Activated CD4-positive, CD25-positive, alpha-beta regulatory T cell (primary cell): ENCODE measurements at places on chromosomes 6 and 20.
A peak's percentile ranks its signal among the peaks of the same experiment; 100 is the strongest.

GRCh38 chr20:54692168-54692887 lies 216.9 kb downstream of the DOK5 start:
- no peak for DNase-seq

- DNase-seq: no peak
Measured at GRCh38 chr6:34575326-34575725, 19.2 kb upstream of the SPDEF start.

DNA sequence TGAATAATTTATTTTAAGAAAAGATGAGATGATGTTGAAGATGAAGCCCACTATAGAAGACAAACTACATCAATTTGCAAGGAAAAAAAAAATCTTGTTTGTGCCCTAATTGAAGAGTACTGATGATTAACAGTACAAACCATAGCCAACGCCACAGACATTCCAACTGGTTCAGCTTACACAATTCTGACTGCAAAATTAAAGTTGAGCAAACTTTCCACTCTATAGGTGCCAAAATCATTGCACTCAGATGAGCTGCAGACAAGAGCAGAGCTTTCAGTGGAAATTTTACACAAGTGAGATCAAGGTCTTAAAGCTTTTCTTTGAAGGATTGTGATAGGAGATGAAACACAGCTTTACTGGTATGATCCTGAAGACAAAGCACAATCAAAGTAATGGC lies 85.3 kb downstream of the OGFRL1 start:
- no peak for DNase-seq

DNA sequence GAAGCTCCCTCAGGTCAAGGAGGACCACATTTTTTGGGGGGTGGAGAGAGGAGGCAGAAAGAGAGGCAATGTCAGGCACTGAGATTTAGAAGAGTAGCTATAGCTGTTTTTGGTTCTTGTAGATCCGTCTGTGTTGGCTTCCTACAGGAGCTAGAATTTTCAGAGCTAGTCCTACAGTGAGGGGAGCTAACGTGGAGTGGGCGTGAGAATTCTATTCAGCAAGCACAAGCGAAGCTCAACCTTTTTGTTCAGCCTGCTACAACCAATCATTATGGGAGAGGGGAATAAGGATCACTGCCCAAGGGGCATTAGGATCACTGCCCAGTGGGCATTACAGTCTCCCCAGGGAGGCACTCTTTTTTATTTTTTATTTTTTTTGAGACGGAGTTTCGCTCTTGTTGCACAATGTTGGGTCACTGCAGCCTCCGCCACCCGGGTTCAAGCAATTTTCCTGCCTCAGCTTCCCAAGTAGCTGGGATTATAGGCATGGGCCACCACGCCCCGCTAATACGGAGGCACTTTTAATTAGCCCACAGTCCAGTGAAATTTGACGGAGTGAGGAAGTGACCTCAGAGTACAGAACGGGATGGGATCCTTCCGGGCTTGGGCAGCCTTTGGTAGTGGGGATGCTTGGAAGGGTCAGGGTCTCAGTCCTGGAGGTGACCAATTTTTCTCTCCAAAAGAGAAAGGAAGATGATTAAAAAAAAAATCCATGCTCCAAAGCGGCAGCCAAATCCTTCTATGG lies 1.1 kb upstream of the PANK2 start:
- no peak for DNase-seq

GRCh38 chr6:155315516-155315871 lies 1.2 kb upstream of the TFB1M start:
- no peak for DNase-seq

DNA sequence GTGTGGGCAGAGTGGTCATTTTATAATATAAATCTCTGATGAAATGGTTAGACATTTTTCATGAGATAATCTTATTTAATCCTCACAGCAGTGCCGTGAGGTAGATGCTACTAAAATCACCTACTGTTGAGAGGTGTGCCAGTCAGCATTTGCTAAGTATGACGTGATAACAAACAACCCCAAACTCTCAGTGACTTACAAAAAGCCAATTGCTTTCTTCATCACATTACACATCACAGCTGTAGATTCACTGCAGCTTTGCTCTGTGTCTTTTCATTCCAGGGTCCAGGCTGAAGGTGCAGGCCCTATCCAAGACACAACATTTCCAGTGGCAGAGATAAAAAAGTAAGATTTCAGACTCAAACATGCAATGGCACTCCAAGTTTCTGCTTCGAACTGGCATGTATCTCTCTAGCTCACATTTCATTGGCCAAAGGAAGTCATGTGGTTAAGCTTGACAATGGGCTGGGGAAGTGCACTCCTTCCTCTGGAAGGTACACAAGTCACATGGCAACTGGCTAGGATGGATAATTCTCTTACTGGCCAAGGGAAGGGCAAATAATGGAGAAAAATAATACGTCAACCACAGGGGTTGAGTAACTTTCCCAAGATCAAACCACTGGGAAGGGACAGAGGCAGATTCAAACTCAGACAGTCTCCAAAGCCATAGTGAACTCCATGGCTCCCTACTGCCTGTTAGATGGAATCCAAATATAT lies 69.5 kb upstream of the EPB41L1 start:
- no peak for DNase-seq

- DNase-seq: no peak
Measured at GRCh38 chr6:6816716-6817115, 228.2 kb downstream of the LY86 start.

- no peak for DNase-seq
Measured at GRCh38 chr20:51750037-51750769, 18.0 kb downstream of the ATP9A start.

DNA sequence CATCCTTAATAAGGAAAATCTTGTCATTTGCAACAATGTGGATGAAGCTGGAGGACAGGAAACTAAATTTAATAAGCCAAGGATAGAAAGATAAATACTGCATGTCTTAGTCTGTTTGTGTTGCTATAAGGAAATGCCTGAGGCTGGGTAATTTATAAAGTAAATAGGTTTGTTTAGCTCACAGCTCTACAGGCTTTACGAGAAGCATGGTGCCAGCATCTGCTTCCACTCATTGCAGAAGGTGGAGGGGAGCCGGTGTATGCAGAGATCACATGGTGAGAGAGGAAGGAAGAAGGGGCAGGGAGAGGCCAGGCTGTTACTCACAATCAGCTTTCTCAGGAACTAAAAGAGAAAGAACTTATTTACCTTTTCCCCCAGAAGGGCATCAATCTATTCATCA lies 118.9 kb upstream of the SMLR1 start:
- DNase-seq: no peak

- no peak for DNase-seq
Measured at GRCh38 chr20:51985013-51985415, 182.7 kb upstream of the SALL4 start.

DNA sequence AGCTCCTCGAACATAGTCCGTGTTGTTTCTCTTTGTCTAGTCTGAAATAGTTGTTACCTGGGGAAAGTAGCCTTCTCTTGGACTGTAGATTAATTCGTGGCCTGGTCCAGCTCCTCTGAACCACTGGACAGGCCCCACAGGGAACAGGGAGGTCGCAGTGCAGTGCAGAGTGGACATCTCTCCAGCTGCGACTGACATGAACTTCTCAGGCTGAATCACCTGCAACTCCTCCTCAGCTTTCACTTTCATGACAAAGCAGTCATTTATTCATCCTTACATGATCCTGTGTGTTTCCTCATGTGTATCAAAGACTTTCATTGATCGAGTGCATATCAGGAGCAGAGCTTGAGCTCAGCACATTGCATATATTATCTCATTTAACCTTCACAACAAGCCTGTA lies 19.1 kb upstream of the SIRPG start:
- no peak for DNase-seq

GRCh38 chr6:169097381-169097959 lies 156.2 kb downstream of the THBS2 start:
- DNase-seq: no peak

DNA sequence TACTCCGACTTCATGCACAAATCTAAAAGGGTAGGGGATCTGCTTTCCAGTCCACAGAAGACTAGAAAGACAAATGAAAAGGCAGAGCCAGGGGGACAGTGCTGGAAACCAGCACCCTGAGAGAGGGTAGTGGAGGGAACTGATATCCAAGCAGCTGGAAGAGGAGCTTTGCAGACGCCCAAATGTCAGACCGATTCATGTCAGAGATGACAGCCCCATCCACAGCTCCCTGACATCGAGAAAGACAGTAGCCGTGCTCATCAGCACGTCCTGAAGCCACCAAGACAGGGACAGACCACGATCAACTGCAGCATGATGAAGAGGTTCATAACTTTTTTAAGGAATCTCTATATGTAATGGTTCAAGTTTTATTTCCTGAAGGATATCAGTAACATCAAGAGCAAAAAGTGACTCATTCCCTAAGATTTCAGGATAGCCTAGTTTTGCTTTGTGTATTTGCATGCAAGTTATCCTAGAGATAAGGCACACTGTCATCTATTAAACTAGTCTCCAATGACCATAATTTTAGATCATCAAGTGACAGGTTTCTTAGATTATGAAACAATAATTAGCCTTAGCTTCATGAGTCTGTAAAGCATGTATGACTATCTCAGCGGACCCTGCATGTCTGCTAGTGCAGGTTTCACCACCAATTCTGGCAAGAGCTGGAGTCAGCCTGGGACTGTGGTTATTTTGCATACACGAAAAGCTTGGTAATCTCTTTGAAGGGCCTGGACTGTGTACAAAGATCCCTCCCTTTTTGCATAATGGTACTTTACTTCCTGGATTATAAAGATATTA lies 43.0 kb downstream of the PRDM1 start:
- DNase-seq: no peak

- DNase-seq: no peak
Measured at GRCh38 chr6:25706314-25707014, 48.1 kb upstream of the SLC17A4 start.

DNA sequence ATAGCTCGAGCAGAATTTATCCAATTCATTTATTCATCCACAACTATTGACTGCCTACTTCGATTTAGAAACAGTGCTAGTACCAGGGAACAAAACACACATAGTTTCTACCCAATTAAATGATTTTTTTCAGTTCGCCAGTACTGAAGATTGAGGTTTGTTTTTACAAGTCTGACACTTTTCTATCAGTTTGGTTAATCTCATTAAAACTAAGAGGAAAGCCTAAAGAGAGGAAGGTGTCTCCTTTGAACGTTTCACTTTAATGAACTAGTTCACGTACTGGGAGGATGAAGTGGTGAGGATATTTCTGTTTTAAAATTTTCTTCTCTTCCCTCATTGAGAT lies 570 bp upstream of the ANKS1A start:
- no peak for DNase-seq

DNA sequence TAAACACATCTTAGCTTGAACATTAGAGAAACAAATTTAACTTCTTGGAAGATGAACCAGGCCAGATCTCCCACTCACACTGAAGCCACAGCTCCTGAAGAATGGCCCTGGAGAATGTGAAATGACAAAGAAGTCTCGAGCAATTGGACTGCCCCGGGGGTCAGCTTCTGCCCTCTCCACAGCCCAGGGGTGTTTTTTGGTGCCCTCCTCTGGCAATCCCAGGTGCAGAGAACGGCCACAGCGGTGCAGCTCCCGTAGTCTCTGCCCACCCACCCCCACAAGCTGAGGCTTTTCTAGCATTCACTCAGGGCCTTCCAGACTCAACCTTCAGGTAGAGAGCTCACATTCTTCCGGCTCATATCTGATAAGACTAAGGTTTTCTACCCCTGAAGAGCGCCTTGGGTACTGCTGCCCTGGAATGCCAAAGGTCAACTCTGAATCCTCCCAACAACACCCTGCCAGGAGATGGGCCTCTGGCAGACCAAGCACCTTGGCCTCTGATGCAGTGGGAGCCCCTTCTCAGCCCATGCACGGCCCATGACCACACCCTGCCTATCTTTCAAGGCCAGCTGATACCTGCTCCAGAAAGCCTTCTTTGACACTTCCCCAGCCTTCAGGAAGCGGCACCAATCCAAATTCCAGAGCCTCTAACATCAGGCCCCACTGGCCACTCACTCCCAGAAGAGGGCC lies 208.3 kb downstream of the SYNDIG1 start:
- no peak for DNase-seq

DNA sequence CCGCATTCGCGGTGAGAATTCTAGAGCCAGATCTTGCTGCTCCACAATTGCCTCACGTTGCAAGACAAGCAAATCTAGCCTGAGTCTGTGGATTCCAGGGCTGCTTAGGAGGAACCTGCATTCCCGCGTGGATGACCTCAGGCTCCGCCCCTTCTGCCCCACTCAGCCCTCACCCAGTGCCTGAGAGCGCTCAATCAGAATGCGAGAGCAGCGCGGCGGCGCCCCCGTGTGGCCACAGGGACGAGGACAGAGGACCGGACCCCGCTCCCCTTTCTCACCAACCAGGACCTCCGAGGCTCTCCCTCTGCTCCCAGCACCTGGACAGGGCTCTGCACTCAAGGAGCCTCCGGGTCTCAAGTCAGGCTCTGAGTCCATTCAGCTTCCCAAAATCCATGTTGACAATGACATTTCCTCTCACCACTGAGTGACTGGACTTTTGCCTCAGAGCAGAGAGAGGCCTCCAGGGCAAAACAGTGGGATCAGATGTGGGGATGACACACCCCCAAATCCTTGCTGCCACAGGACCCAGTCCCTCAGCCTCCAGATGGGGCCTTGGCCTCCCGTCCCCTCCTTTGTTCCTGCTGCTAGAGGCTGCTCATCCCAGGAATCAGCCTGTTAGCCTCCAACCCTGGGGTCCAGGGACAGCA lies 52.0 kb downstream of the RPP21 start:
- DNase-seq: peak; percentile 83

- DNase-seq: no peak
Measured at GRCh38 chr6:154001494-154002285, 37.4 kb upstream of the OPRM1 start.

DNA sequence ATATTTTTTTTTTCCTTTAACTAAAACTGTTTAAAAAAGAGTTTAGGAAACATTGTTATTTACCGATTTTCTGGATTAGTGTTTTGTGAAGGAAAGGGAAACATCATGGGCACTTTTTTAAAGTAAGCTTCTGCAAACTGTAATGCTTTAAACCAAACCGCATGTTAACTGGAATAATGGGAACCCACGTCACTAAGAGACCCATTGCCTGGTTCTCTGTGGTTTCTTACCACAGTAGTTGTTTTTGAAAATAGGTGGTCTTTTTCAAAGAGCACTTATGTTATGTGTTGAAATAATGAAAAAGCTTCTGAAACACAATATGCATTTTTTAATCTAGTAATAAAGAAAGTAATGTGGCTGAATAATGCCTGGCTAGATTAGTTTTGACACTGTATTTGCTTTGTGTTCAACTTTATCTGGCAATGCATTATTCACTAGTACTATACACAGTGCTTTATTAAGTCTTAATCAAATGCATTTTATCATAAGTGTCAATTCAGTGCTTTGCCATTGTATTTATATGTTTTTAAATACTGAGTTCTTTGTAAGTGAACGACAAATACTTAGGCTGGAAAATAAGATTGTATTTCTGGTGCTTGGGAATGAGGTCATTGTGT lies 754.1 kb upstream of the FLRT3 start:
- no peak for DNase-seq

- DNase-seq: no peak
Measured at GRCh38 chr6:33694401-33694931, 17.0 kb downstream of the UQCC2 start.

- DNase-seq: no peak
Measured at GRCh38 chr6:36115412-36115811, 14.9 kb upstream of the MAPK13 start.

GRCh38 chr20:59836767-59837166 lies 96.7 kb downstream of the SYCP2 start:
- DNase-seq: no peak
